ENCODE measurements at places on chromosomes 1 and 21.

DNA sequence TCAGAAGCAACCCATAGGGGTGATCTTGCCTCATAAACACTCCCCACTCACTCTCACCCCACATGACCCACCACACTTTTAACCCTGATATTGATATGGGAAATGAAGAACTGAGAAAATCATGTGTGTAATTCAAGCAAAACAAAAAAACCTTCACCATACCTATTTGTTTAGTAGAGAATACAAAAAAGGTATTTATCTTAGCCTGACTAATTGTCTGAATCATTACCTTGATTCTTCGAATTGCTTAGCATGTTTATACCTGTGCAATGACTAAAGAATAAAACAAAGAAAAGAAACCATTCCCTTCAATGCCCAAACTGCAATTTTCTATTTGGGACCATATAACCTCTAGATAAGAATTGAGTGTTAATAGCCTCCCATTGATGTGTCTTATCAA lies 1.8 kb downstream of the CLDN17 start:
- no peak for DNase-seq

GRCh38 chr1:44630116-44630515 lies 44.2 kb downstream of the TMEM53 start:
- no peak for DNase-seq

GRCh38 chr1:205936311-205936710 lies 6.9 kb downstream of the SLC26A9 start:
- no peak for DNase-seq

- DNase-seq = no peak
These were observed 1183.7 kb upstream of the PRMT6 start for GRCh38 chr1:105872817-105873216.

GRCh38 chr21:39774227-39774626 lies 29.2 kb downstream of the IGSF5 start:
- no peak for DNase-seq

- no peak for DNase-seq
These were observed 258.1 kb downstream of the SDCCAG8 start for GRCh38 chr1:243513726-243514491.

GRCh38 chr1:43392702-43393101 lies 3.0 kb downstream of the SZT2 start:
- DNase-seq = no peak

- no peak for DNase-seq
These were observed 172.8 kb upstream of the PTGFR start for GRCh38 chr1:78318011-78318410.

- no peak for DNase-seq
These were observed 1.1 kb upstream of the GADD45A start for GRCh38 chr1:67683766-67684525.

DNA sequence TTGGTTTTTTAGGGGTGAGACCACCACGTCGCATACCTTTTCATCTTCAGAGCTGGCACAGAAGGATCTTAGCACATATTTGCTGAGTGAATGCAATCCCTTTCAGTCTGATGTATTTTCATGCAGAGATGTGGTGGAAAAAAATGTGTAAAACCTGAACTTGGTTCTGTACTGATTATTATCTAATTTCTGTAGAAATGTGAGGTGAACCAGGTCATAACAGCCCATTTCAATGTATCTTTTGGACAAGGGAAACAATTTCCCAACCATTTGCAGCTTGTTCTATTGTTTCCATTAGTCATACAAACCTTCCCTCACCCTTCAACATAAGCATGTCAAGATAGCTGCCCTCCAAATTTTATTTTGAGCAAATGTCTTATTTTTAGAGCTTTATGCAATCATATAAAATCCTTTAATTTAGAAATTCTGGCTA lies 46.8 kb upstream of the RUNX1 start:
- DNase-seq = no peak

- DNase-seq = no peak
These were observed 108.7 kb downstream of the DISP1 start for GRCh38 chr1:222923506-222923905.

DNA sequence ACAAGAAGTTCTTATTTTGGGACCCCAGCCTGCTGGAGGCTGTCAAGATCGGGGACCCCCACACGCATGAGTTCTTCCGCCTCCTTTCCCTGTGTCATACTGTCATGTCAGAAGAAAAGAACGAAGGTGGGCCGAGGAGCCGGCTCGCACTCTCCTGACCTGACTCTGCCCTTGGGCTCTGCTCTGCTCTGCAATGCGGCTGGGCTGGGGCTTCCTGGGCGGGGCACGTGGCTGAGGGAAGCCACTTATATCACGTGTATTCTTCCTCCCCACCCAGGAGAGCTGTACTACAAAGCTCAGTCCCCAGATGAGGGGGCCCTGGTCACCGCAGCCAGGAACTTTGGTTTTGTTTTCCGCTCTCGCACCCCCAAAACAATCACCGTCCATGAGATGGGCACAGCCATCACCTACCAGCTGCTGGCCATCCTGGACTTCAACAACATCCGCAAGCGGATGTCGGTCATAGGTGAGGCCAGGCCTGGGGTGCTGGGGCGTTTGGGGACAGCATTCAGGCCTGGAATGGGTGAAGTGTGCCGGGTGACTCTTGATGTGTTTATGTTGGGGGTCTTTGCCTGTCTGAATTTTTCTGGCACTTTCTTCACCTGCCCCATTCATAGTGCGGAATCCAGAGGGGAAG lies 17.6 kb downstream of the ATP8B2 start:
- no peak for DNase-seq

- DNase-seq = no peak
These were observed 12.4 kb downstream of the EPB41 start for GRCh38 chr1:28926629-28927265.

- DNase-seq = no peak
These were observed 164.1 kb downstream of the USP25 start for GRCh38 chr21:15893902-15894301.

DNA sequence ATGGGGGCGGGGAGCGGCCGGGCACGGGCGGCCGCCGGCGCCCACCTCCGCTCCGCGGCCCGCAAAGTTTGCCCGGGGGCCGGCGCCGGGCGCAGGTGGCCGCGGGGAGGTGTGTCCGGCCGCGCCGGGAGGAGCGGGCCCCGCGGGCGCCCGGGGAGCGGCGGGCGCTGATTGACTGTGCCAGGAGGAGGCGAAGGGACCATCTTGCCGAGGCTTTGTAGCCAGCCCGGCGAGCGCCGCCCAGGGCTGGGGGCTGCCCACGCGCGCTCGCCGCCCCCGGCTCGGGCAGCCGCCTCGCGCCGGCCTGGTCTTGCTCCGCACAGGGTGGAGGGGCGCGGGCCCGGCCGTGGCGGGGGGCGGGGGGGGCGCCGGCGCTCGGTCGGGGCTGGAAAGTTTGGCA lies 432 bp downstream of the EPHB2 start:
- DNase-seq = no peak

All from iPS DF 6.9 (cell line).